Suppressor macrophage (primary cell): ENCODE measurements at places on chromosomes 3 and 15.

DNA sequence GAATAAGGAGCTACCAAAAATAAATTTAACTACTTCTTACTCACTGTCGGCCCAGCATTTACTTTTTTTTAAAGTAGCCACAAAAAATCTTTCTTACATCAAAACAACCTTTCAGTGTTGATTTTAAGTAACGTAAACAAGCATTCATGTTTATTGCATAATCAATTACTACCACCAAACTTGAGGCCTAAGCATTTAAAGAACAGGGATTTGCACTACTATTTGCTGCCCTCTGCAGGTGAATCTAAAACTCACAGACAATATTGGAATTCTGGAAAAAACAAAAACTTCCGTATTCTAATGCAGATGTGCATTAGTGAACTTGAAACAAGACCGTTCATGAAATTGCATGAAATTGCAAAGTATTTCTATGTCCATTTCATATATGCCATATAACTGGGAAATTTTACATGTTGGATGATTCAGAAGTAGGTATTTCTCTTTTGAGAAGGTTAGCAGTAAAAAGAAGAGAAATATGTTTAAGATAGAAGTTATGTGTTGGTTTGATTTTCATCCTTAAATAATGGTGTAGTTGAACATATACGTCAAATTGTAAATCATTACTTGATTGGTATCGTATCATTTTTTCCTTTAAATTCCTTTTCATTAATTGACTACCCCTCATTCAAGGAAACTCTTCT, 55.6 kb downstream of the CGGBP1 start:
- DNase-seq = peak; percentile 82

GRCh38 chr15:31499953-31500765, 173.5 kb downstream of the KLF13 start:
- no peak for DNase-seq

GRCh38 chr3:45785605-45786150, 10.7 kb downstream of the SLC6A20 start:
- no peak for DNase-seq

- no peak for DNase-seq
Measured at GRCh38 chr15:89502867-89503595, 6.6 kb upstream of the RHCG start.

- DNase-seq = no peak
Measured at GRCh38 chr3:149474250-149474817, at the start of gene TM4SF4. TM4SF4 (plus strand) TSS chr3:149474697; CDS start chr3:149474878, 181 bp downstream.

- DNase-seq = no peak
Measured at GRCh38 chr3:100753846-100754245, 44.6 kb downstream of the TFG start.

GRCh38 chr15:41501191-41501917, 7.7 kb downstream of the ITPKA start:
- peak; percentile 55 for DNase-seq

GRCh38 chr15:89479173-89479572, 17.2 kb downstream of the RHCG start:
- no peak for DNase-seq

GRCh38 chr3:36525115-36525801, 145.0 kb downstream of the STAC start:
- no peak for DNase-seq

DNA sequence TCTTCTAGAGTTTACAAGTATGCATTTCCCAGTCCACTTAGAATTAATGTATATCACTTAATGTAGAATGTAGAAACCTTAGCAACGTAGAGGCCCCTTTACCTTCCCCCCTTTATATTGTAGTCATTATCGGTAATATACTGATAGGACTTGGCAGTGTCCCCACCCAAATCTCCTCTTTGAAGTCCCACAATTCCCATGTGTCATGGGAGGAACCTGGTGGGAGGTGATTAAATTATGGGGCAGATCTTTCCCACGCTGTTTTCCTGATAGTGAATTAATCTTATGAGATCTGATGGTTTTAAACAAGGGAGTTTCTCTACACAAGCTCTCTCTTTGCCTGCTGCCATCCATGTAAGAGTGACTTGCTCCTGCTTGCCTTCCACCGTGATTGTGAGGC, 31.0 kb downstream of the ARL8B start:
- DNase-seq = no peak

- DNase-seq = no peak
Measured at GRCh38 chr15:72858205-72858604, 74.6 kb upstream of the ADPGK start.

- DNase-seq = no peak
Measured at GRCh38 chr15:76183930-76184649, 124.3 kb downstream of the TMEM266 start.

GRCh38 chr15:71133747-71134472, 18.6 kb downstream of the THSD4 start:
- DNase-seq = no peak

DNA sequence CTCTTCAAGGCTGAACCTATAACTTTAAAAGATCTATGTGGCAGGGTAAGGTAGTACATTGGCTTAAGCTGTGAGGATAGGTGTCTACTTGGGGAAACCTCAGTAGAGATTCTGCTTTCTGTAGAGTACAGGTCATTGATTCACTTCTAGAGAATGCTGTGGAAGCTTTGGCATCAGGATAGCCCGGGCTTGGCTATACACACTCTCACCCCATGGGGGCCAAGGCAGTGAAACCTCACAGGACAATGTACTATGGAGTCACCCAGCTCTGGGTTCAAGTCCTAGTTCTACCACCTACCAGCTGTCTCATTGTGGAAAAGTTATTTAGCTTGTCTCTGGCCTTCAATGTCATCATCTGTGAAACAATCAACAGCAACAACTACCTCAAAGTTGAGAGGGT, 9.0 kb downstream of the MTFMT start:
- no peak for DNase-seq

DNA sequence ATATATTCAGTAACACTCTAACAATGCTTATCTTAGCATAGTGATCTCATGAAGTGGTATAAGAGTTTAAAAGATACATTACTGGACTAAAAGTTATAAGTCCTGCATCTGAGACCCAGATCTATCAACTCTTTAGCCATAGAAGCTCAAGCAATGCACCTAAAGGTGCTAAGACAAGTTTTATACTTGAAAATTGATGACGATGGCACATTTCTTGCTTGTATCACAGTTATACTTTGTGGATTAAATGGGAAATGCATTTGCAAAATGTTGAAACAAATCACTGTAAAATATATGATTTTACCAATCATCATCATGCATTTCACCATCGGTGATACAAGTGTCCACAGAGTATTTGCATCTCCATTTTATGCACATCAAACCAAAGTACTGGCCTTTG, 525.3 kb upstream of the ZNF385D start:
- DNase-seq = no peak

GRCh38 chr3:188104050-188104449, 49.9 kb upstream of the LPP start:
- DNase-seq = no peak

DNA sequence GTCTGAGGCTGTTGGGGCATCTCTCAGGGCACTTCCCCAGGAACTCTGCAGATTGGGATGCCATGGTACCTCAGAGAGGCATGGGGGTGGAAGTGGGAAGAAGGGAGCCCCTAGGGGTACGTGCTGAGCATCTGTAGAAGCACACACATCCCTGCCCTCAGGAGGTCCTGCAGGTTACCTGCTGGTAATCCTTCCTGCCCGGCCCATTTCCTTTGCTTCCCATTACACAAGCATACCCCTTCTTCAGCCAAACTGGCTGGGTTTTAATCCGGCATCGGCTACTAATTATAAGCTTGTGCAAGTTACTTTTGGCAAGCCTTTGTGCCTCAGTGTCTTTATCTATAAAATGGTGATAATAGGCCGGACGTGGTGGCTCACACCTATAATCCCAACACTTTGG, 3.1 kb upstream of the SMAD6 start:
- DNase-seq = no peak

DNA sequence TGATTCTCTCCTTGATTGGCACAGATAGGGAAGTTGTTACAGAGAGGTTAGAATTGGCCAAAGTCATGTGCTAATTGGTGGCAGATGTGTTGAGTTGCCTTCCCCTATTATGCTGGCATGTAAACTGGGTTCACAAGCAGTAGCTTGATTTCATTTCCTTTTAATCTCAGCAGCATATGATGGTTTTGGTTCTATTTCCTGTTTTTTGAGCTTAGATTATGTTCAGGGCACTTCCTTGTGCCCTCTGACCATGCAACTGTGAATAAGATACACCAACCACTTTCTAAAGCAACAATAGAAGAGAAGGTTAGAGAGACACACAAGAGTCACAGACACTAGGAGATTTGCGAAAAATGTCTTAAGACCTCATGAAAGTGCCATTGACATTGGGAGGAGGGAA, 16.5 kb downstream of the HPS3 start:
- DNase-seq = peak; percentile 84

DNA sequence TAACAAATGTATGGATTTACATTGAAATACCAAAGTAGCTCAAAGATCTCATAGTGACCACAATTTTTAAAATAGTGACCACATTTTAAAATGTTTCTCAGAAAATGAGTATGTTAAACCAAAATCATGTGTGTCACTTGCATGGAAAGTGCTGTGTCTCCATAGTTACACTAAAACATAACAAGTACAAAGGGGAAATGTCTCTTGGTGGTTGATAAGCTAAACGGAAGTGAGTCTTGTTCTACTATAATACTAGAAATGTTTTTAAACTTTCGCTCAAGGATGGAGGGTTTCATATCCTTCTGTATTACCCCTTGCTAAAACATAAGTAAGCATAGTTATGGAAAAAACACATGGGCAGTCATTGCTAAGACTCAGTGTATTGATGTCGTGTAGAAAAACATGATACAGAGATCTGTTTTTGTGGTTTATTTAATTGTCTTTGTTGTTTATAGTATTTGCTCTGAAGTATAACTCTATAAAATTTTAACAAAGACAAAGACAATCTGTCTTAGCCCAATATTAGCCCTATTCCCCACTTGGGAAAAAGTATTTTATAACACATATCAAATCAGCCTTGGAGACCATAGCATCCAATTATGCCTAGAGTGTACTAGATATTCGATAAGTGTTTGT, 27.0 kb upstream of the DENND4A start:
- peak; percentile 37 for DNase-seq

- no peak for DNase-seq
Measured at GRCh38 chr15:54836052-54836795, 360.5 kb downstream of the RSL24D1 start.

DNA sequence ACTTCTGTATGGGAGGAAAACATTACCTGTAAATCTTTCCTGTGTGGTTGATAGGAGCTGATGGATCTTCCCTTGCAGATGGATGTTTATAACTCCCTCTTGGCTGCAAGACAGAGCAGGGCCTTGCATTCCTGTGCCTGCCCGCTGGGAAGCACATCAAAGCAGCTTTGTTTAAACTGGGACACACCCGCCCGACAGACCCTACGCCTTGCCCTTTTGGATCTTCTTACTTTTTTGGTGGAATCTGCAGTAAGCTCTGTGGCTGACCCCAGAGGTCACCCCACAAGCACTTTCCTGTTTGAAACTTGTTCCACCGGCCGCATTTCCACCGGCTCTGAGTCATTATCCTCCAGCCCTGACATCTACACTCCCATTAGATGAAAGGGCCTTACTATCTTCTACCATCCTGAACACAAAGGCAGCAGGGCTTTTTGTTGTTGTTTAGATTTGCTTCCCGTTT, 244.1 kb upstream of the STT3B start:
- no peak for DNase-seq

GRCh38 chr3:56001537-56001936, 466.7 kb downstream of the ERC2 start:
- no peak for DNase-seq

GRCh38 chr3:187292181-187292580, 644 bp upstream of the MASP1 start:
- no peak for DNase-seq

- no peak for DNase-seq
Measured at GRCh38 chr3:104359546-104359945, 1007.2 kb upstream of the ALCAM start.

- peak; percentile 60 for DNase-seq
Measured at GRCh38 chr3:25910997-25911396, 121.1 kb downstream of the OXSM start.

DNA sequence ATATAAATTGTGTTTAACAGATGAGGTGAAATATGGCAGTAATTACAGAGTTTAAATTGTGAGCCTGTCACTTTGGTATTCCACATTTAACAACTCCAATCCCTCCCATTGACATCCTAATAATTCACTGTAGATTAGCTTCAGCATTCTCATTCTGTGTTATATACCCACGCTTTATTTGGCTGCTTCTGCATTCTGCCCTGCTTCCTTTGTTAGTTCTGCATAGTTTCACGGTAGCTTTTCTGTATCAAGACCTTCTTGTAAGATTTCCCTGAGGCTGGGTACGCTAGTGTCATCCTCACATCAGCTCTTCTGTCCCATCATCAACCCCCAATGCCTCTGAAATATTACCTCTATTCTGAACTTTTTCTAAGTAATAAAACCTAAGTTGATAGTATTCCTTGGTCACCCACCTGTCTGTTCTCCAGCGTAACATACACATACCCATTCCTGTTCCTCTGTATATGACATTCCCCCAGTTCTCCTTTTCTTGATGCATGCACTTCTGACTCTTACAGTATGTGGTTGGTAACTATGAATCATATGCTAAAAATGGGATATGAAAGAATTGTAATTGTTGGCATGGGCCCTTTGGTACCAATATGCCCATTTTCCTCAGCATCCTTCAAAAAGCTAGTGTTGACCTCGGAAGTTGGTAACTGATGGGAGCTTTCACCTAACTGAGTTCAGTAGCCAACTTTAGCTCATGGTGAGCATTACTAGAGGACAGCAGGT, 171.2 kb downstream of the KLHL25 start:
- DNase-seq = peak; percentile 53

DNA sequence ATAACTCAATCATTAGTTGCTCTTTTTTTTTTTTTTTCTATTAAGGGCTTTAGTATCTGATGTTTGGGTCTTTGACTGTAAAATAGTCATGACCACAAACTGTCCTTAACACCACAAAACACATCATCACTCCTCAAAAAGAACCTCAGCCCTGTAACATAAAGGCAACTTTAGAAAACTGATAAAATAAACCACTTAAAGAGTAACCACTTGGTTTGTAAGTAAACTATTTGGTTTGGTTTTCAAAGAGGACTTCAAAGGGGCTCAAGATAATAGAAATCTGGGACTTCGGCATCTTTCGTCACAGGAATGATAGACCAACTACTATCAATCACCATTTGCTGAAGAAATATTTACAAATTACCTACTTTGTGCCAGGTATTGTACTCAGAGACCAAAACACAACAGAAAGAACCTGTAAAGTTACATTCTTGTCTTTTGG, 167.8 kb downstream of the FOXP1 start:
- DNase-seq = no peak

GRCh38 chr3:138856799-138857198, 22.1 kb upstream of the PIK3CB start:
- DNase-seq = no peak

DNA sequence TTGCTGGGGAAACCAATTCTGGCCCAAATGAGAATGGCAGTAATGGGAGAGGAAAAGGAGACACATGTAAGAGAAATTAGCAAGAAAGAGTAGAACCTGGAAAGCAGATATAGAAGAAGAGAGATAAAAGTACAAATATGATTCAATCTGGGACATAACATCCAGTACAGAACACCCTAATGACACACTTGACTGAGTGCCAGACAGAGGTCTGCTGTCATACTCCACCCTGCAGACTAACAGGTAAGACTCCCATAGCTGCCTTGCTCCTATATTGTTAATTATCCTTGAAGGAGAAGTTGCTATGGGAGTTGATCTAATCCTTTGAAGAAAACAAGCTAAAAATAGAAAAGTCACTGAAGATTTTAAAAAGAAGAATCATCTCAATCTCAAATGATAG, 21.1 kb downstream of the CCPG1 start:
- no peak for DNase-seq

GRCh38 chr3:27570421-27571106, 86.4 kb upstream of the SLC4A7 start:
- DNase-seq = no peak
